ENCODE measurements at places on chromosomes 7 and 10.

DNA sequence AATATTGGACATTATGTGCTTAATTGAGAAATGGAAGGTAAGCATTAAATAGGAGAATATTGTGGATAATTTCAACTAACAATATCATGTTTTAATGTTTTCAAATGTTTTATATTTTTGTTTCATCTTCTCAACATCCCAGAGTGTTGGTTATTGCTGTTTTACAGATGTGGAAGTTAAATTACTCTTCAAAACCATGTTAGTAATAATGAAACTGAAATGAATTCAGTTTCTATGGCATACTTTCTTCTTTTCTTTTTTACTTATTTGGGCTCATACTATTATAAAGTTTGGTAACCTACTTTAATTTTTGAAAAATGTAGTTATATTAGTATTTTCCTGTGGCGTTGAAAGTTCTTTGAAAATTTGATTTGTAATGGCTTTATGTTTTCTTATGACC, 4.2 kb downstream of the GLRX3 start:
- DNase-seq: no peak

DNA sequence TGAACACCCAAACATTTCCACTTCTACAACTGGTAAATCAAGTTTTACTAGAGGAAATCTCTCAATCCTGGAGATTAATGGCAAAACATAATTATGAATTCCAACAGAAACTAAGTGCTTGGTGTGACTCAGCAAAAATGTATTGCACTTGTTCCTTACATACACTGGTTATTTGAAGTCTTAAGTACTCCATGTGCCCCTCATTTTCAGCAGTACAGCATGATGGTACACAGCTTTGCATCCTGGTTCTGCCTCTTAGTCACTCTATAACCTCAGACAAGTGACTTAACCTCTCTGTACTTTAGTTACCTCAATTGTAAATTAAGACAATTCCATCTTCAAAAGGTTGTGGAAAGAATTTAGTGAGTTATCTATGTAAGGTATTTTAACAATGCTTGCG, 12.9 kb downstream of the SLC16A12 start:
- no peak for DNase-seq

DNA sequence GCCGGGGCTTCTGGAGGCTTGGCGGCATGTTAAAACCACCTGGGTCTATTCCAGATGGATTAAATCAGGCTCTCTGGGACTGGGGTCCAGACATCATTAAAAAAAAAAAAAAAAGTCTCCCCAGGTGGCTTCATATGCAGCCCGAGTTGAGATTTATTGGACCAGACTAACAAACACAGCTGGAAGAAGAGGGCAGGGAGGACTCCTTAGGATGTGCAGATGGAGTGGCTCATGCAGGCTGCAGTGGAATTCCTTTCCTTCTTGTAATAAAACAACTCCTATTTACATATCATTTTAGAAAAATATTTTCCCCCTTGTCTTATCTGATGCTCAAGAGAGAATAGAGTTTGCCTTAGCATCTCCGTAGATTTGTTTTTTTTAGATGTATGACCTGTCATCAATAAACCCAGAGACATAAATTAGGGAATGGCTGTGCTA, 238.1 kb downstream of the CAMK1D start:
- DNase-seq: no peak

- no peak for DNase-seq
Measured at GRCh38 chr7:36763132-36763816, 39.0 kb upstream of the AOAH start.

DNA sequence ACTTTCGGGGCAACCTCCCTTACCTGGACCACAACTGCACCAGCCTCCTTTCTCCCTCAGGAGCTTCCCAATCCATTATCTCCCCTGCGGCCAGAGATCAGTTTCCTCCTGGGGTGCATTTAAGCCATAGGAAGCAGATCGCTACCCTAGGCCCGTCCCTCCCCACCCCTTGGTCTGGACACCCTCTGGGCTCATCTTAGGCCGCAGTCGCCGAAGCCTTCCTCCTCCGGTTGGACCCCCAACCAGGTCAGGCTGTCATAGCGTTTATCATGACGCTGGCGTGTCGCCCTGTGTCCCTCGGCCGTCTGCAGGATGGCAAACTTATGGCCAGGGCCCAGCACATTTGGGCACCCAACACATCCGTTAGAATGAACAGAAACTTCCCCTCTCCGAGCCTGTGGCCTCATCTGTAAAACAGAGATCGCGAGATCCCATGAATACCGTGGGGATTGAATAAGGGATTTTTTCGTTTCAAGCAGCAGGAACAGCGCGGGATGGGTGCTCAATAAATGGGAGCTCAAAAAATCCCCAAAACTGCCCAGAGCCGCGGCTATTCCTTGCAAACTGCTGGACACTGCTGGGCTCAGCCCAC, 669 bp upstream of the AP5Z1 start:
- DNase-seq: no peak

DNA sequence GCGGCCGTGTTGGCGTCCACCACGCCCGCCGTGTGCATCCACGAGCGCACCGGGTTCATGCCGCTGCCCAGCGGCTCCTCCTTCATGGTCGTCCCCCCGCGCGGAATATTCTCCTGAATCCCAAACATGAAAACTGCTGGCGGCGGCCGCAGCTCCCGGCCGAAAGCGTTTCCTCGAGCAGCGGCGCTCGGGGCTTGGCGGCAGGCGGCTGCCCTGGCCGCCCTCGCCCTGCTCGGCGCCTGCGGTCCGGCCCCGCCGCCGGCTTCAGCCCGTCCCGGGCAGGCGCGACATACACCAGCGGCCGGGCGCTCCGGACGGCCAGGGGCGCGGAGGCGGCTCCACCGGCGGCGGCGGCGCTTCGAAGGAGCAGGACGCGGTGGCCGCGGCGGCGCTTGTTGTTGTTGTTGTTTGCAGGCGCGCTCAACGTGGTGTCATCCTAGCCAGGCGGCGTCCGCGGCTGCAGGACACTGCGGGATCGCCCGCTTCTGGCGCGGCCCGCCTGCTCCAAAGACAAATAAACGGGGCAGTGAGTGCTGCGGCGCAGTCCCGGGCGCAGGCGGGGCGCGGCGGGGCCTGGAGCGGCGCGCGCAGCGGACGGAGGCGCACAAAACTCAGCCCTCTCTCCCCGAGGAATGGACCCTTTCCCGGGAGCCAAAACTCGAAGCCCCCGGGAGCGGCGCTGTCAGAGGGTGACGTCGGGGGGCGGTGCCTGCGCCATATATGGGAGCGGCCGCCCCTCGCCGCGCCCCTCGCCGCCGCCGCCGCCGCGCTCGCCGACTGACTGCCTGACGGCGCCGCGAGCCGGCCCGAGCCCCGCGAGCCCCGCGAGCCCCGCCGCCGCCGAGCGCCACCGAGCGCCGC, at the start of gene EBF3:
TSS of gene EBF3 (minus strand) at position 634 of the 861 bp plus-strand sequence. CDS start at position 128, 506 bp downstream.
- DNase-seq: no peak

- no peak for DNase-seq
Measured at GRCh38 chr7:132815696-132816311, 239.5 kb upstream of the PLXNA4 start.

DNA sequence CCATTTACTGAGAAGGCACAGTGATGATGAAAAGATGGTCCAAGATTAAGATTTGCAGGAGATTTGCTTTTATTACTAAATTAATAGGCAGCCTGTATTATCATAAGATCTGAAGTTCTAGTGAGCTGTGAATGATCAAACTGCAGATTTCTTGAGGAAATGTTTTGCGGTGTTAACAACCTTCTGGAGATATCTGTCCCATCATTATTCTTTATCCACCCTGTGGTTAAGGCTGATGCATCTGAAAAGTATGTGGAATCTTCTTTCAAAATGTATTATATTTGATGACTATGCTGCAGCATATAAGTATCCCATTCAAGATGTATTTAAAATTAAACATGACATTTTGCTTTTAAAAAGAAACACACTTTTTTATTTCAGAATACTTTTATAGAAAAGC, 150.3 kb downstream of the POLR1F start:
- DNase-seq: no peak

GRCh38 chr10:126945351-126946030, 40.3 kb downstream of the DOCK1 start:
- no peak for DNase-seq

- DNase-seq: no peak
Measured at GRCh38 chr7:128665057-128665456, 7.0 kb upstream of the GARIN1A start.

- no peak for DNase-seq
Measured at GRCh38 chr7:91526404-91526803, 262.2 kb downstream of the FZD1 start.

Data from nucleus accumbens (tissue), 56 donors.